ENCODE measurements at places on chromosomes 5 and 9.

- DNase-seq = no peak
Measured at GRCh38 chr5:19959830-19960384, 28.1 kb downstream of the CDH18 start.

GRCh38 chr9:21994556-21995005, at the start of gene CDKN2B-AS1:
TSS of gene CDKN2B-AS1 (plus strand) at chr9:21994791.
- no peak for DNase-seq

DNA sequence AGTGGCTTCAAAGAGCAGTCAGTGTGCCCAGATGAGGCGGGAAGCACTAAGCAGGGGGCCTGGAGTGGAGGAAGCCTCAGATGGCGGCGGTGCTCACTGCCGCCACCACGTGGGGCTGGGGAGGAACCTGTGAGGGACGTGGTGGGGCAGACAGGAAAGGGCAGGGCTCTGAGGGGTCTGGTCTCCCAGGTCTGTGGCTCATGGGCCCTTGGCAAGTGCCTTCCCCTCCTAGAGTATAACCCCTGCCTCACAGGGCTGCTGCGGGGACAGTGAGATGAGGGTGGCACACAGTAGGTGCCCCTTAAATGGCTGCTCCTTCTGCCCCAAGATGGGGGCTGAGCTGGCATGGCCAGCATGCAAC, 26.6 kb downstream of the NR5A1 start:
- no peak for DNase-seq

GRCh38 chr5:69504036-69504435, 11.4 kb downstream of the OCLN start:
- no peak for DNase-seq

- no peak for DNase-seq
Measured at GRCh38 chr5:132396589-132397031, 27.1 kb downstream of the SLC22A5 start.

- no peak for DNase-seq
Measured at GRCh38 chr5:119322312-119322947, 33.4 kb upstream of the TNFAIP8 start.

DNA sequence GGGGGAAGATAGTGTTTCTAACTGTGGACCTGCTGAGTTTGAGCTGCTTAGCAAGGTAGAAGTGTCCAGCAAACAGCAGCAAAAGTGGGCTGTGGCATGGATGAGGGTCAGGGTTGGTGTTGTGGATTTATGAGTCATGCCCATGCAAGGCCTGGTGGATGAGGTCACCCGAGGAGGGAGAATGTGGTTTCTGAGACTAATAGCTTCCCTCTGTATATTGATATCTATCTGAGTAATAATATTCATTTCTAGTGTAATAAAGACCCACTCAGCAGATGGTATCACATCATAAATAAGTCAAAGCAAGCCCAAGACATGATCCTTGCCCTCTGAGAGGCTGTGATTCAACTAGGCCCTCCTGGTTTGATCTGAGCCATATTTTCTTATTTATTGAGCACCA, 597.8 kb upstream of the CLINT1 start:
- no peak for DNase-seq

DNA sequence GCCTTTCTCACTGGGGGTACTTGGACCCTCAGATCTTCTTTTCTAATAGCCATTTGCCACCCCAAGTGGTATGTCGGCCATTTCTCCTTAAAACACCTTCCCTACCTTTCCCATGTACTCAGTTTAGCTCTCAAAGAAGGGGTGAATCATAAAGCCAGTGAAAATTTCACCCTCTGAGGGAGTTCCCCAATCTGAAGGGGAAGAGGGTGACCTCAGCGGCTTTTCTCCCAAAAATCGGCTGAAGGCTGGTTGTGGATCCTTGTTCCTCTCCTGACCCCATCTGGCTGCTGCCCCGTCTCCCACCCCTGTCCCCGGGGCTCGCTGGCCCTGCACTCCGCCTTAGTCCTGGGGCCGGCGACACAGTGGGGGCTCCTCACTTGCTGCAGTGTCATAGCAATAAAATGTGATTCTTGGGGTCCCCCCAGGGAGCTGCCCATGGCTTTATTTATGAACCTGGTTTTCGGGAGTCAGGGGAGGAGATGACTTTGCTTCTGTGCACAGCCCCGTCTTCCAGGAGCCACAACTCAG, 17.3 kb upstream of the LTC4S start:
- no peak for DNase-seq

DNA sequence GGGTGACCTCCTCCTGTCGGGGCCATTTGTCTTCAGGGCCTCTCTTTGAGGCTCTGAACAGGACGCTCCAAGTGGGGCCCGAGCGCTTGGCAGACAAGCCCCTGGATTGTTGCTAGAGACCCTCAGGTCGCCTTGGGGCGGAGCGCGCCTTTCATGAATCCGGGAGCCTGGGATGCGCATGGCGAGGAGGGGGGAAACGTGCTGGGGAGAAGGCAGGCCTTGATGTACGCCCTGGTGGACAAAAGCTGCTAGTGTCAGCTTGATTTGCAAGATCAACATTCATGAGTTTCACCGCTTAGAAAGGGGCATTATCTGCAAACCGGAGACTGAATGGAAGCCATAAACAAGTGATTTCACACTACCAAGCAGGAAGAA, 226.3 kb downstream of the SMARCA2 start:
- DNase-seq = no peak

DNA sequence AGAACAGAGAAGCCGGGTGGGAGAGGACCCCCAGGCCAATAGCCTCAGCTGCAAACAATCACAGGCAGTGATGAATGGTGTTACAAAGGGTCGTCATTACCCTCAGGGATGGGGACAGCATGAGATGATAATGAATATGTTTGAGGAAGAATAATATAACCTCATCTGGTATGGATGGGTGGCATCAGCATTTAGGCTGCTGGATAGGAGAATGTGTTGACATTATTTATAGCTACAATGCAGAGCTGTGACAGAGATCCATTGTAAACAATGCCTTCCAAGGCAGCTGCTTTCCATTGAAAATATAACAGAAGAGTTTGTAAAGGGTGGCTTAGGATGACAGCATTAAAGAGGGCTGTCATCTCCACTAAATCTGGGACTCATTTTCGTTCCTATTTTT, 365.5 kb downstream of the KCNN2 start:
- no peak for DNase-seq

DNA sequence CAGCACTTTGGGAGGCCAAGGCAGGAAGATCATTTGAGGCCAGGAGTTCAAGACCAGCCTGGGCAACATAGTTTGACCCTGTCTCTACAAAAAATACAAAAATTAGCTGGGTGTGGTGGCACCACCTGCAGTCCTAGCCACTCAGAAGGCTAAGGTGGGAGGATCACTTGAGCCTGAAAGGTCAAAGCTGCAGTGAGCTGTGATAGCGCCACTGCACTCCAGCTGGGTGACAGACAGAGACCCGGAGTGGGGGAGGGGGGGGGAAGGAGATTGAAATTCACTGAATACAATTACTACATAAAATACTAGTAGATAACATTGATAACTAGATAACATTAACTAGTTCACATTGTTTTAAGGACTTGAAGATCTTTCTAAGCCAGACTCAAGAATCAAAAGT, 345.6 kb downstream of the BNC2 start:
- no peak for DNase-seq

DNA sequence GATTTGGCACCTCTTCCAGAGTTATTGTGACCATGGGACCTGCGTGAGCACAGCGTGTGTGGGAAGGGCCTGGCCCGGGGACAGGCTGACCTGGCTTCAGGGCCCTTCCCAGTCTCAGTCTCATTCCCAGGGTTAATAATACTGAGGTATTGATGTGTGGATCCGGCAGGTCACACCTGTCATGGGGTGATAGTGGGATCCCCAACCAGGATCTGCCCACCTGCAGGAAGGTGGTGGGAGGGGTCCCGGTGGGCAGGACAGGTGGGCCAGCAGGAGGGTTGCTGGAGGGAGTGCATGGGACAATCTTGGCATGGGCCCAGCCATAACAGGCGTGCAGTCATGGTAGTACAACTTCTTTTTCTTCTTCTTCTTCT, 55.4 kb downstream of the COL15A1 start:
- no peak for DNase-seq

DNA sequence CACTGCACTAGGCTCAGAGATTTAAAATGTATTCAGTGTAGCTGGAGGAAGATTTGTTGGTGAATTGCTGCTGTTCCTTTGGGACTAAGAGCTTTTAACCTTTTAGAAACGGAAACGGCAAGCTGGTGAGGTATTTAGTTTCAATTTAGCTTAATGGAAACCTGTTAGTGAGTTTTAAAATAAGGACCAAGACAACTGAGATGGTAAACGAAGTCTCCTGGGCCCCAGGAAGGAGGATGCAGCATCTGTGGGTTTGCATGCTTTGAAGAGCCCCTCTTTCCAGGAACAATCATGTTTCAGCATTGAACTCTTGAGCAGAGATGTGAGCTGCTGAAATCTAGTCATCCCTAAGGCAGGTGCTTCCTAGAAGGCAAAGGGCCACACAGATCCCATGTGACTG, 16.5 kb downstream of the DNAI1 start:
- DNase-seq = no peak

GRCh38 chr9:87433853-87434252, 63.8 kb upstream of the DAPK1 start:
- no peak for DNase-seq

DNA sequence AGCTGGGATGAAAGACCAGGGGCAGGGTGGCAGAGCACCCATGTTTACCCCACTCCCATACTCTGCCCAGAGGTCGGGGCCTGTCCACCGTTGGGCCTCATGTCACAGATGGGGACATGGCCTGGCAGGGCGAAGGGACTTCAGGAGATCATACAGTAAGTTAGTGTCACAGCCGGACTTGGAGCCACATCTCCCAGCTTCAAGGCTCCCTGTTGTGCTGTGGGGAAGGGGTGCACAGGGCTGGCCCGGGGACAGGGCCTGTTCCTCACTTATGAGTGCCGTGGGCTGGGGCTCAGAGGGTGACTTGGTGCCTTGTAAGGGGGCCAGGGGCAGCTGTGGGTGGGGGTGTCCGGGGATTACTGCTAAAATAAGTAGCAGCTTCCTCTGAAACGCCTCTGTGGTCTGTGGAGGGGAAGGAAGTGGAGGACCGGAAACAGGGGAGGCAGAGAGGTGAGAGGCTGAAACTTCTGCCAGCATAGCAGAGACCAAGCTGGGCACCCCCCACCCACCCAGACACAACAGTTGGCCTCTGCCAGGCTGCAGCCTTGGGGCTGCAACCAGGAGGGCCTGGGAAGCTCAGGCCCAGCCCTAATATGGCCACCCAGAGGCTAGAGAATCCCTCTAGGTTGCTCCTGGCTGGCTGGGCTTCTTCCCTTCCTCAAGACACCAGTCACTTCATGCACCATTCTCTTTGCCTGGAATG, 41.1 kb upstream of the NEK6 start:
- DNase-seq = no peak

- no peak for DNase-seq
Measured at GRCh38 chr5:149485655-149486615, 65.3 kb downstream of the CSNK1A1 start.

- no peak for DNase-seq
Measured at GRCh38 chr9:89817151-89817950, 212.5 kb downstream of the GADD45G start.

DNA sequence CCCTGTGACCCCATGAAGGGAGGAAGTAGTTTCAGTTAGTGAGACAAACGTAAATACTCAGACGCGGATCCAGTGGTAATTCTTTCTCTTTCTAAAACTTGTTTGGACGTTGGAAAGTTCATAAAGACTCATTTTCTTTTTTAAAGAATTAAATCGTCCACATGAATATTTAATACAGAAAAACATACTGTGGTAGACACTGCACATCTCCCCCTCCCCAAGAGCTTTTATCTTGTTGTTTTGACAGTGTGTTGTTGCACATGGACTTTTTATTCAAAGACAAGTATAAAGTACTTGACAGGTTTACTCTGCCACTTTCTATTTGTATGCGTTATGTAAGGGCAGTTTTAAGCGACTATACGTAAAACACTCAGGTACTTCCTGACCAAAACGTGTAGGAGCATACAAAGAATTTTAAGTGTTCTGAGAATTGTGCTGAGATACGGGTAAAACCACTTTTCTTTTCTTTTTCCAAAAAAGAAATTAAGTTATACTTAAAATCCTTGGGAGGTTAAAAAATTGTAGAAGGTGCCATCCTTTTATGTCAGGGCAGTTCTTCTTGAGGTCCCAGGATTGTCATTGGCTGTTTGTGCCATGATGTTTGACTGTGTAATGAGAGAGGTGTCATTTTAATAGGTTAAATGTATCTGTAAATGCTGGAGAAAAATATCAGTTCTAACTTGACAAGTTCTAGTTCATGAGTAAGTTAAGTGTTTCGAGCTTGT, 1.3 kb downstream of the NIPBL start:
- DNase-seq = no peak

DNA sequence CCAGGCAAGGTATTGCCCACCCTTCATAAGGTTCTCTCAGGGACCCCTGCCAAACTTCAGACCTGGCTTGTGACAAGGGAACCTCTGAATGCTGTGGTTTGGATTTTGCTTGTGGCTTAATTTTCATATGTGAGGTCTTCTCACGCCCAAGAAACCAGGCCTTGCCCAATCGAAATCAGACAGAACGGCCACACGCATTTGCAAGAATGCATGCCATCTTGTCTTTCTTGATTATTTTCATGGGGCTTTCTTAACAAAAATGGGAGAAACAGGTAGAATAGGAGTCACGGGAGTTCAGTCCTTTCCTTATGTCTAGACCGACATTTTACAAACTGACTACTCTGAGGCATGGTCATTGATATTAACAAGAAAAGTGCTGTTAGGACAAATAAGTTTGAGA, 170.2 kb upstream of the PAPPA start:
- DNase-seq = no peak

DNA sequence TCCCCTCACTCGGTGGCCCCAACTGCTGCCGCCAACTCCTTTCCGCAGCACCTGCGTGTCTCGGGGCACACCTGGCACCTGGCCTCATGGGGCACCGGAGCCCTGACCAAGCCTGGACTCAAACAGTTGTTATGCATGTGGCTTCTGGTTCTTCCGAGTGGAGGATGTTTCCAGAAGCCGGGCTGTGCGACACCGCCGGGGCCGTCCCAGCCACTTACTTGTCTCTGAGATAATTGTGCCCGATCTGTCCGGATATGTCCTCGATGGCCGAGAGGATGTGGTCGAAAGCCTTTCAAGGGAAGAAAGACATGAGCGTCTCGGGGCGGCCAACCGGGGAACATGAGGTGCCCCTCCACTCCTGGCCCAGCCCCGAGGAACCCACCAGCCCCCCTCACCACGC, 38.4 kb downstream of the EXOC3 start:
- DNase-seq = no peak

DNA sequence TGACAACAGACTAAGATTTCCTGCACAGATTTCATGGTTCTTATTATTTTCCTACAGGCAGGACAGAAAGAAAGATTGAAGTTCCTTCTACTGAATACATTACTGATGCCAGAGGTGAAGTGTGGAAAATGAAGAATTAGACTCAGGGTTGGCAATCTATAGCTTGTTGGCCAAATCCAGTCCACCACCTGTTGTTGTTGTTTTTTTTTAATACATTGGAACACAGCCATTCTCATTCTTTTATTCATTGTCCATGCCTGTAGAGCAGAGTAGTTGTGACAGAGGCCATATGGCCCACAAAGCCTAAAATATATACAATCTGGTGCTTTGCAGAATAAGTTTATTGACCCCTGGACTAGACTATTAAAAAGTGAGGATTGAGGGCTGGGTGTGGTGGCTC, 5.8 kb upstream of the PLPPR1 start:
- DNase-seq = no peak

- no peak for DNase-seq
Measured at GRCh38 chr5:147509041-147509709, 693 bp downstream of the DPYSL3 start.
